ENCODE measurements at places on chromosomes 3 and 15.

DNA sequence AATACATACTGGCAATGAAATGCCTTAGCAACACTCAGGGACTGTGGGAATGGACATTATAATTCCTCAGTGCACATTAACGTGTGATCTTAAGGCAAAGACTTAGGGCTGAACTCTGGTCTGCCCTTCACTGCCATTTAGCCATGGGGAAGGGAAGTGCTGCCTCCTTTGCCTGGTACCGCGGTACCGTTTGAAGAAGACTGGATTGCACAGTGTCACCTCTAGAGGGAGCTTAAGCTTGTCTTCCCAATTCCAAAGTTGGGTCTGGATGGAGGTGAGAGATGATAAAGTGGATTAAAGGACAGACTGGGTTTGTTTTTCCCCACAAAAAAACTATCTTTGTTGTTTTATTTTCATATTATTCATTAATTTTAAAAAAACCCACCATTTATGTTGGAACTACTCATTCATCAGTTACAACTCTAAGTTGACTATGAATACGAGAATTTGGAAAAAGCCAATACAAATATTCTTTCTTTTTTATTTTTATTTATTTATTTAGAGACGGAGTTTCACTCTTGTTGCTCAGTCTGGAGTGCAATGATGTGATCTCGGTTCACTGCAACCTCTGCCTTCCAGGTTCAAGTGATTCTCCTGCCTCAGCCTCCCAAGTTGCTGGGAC lies 60.0 kb upstream of the SYN2 start:
- DNase-seq: peak; percentile 32

DNA sequence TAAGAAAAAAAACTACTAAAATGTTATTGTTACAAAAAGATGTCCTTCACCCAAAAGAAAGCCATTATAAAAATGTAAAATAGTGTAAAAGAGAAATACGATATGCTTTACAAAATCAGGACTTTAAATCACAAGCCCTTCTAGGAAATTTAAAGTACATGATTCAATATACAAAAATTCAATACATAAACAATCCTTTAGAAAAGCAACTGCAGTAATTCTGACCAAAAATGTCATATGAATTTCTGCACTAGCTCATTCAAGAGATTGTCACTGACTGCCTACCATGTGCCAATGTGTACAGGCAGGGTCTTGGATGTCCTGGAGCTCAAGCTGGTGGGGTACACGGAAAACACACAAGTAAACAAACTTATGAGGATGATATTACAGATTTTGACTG lies 2.5 kb downstream of the MORC1 start:
- DNase-seq: no peak

DNA sequence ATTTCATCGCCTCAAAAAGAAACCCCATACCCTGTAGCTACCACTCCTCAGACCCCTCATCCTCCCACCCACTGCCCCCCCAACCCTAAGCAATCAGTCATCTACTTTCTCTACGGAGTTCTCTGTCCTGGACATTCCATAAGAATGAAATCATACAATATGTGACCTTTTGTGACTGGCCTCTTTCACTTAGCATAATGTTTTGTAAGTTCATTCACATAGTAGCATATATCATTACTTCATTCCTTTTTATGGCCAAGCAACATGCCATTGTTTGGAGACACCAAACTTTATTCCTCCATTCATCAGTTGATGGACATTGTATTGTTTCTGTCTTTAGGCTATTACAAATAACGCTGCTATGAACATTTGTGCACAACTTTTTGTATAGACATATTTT lies 64.2 kb downstream of the TNIK start:
- DNase-seq: peak; percentile 68

- no peak for DNase-seq
Measured at GRCh38 chr3:93961489-93961888, 12.2 kb downstream of the PROS1 start.

GRCh38 chr15:92878593-92879053 lies 21.5 kb upstream of the CHD2 start:
- DNase-seq: no peak

DNA sequence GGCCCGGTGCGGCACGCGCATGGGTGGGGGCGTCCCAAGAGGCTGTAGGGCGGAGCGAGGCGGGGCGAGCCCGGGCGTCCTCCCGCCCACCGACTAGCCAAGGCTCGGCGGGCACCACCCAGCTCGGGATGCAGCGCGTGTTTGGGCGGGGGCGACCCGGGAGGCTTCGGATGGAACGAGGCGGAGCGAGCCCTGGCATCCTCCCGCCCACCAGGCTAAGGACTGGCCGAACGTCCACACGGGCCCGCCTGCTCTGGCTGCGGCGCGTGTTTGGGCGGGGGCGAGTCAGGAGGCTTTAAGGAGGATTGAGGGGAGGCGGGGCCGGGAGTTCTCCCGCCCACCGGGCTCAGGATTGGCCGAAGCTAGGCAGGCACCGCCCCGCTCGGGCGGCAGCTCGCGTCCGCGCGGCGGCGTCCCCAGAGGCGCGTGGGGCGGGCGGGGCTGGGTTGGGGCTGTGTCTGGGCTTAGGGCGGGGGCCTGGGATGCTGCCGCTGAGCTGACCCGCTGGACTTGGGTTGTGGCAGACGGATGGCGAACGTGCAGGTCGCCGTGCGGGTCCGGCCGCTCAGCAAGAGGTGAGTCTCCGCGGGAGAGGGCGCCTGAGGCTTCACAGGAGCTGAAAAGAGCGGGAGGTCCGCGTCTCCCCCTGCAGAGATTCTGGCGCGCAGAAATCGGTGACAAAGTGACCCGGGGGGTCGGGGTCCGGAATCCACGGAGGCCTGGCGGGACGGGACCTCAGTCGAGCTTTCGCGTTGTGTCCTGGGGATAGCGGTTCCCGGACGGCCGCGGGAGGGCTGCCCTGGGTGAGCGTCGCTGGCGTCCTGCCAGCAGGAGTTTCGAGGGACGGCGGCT lies at the start of gene STARD9:
Gene STARD9 (plus strand): TSS at position 419 of the 852 bp plus-strand sequence. CDS start 110 bp downstream, at position 529.
- DNase-seq: peak; percentile 99

- DNase-seq: no peak
Measured at GRCh38 chr15:65402961-65403360, 19.8 kb downstream of the IGDCC4 start.

DNA sequence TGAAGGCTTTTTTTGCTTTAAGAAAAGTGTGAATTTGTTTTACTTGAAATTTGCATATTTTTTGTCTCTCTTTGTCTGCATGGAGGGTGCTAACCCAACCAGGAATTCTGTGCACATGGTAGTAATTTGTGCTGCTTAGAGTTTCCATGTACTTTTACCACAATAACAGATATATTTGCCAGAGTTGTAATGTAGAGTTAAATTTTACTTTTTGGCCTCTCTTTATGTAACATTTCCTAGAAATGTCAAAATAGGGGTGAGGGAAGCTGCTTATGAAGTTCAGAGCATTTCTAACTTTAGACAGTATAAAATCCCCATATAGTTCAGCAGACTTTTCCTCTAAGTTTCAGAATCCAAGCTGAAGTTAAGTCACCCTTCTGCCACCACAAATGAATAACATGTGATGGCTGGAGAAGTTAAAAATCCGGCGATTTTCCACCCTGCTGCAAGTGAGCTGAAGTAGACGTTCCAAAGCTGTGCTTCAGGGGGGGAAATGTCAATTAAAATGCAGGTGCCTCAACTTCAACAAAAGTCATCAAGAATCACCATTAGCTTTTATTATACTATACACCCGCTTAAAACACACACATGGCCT lies 385.7 kb upstream of the NR2F2 start:
- DNase-seq: no peak

GRCh38 chr15:42088801-42089640 lies 5.3 kb downstream of the PLA2G4D start:
- no peak for DNase-seq

- no peak for DNase-seq
Measured at GRCh38 chr3:46349484-46350261, 4.2 kb upstream of the CCR2 start.

DNA sequence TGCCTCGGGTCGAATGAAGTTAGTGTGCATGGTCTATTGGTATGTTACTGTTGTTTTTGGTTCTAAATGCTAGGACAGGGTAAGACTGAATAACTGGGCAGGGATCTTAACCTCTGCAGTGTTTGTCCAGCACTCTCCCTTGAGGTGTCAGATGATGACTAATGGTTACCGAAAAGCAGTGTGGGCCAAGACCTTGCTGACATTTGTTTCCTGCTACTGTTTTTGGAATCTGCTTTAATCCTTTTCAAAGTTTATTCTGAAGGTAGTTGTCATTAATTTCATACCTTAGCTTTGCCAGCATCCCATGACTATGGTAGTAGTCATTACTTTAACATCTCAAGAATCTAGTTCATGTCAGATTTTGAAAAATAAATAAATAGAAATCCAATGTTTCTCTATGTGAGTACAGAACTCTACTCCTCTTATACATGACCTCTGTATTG lies 117.0 kb downstream of the P3H2 start:
- peak; percentile 65 for DNase-seq

DNA sequence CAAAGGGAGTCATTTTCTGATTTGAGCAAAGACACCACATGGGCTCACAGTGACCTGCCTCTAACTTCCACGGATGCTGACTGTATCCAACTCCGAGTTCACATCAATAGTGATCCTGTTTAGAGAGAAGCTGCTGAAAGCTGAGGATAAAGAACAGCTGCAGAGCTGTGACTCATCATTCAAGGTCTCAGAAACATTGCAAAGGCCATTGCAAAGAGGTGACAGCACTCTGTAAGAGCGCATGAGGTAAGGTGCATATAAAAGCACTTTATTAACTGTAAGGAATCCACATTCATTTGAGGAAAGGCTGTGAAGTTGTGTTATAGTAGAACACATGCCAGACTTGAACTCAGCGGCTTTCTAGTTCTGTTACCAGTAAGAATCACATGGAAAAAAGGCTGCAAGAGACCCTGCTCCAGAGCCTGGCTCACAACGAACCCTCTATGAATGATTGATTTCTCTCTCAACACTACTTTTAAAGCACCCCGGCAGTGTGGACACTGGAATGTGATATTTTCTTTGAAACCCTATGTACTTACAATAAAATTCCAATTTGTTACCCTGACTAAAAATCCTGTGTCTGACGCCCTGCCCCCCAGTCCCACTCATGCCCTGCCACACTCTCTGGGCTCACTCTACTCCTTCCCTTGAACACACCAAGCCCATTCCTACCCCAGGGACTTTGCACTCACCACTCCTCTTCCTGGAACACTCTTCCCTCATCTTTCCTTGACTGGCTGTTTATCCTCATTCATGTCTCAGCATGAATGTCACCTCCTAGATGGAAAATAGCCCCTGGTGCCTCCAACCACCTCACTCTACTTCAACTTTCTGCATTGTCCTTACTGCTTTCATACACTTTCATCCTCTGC lies 111.2 kb downstream of the LSM3 start:
- peak; percentile 87 for DNase-seq

DNA sequence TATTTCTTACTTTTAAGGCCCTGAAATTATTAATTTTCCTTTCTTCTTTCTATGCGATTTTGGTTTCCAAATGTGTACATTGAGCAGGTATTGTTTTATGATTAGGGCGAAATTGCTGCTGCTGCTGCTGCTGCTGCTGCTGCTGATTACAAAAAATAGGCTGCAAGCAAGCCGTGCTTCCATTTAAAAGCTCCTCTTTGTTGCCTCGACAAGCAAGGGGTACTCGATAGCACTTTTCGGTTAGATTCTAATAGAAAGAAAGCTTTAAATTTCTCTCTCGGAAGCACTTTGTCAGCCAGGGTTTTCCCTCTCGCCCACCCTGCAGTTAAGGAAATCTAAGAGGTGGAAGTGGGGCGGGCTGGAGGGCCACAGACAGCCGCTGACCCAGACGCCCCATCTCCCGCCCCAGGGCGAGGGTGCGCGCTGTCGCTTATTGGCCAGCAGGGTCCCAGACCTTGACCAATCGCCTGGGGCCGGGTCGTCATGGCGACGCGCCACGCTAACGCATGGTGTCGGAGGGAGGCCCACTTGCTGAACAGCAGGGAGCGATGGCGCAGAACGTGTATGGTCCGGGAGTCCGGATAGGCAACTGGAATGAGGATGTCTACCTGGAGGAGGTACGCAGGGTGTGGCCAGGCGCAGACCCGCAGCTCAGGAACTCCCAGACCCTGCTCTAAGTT lies at the start of gene CFAP161:
Gene CFAP161 (plus strand): TSS at position 489 of the 680 bp plus-strand sequence. CDS start 60 bp downstream, at position 549.
- peak; percentile 73 for DNase-seq

DNA sequence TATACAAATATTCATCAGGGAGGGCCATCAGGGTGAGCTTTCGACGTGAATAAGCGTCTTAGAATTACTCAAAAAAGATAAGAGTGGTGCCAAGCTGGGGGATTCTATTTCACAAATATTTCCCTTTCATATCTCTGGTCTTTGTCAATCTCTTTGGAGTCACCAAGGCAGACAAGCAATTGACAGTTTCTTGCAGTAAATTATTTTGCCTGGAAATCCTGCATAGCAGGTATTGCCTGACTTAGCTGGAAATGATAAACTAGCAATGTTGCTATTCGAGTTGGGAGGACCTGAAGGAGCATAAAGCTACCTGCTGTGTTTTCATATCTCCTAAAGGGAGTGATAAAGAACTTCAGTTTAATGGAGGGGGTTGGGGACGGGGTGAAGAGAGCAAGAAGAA lies 60.4 kb upstream of the PPARG start:
- DNase-seq: no peak
